ENCODE measurements at places on chromosomes 1 and 21. TPM values are rescaled to one million over a fixed set of nuclear protein-coding genes. Genes with fewer than 3 reads are reported as not detected.
A peak's percentile ranks its signal among the peaks of the same experiment; 100 is the strongest.

The TNFSF18 gene
- total RNA-seq: 1.6 TPM

- DNase-seq: no peak
Observed at GRCh38 chr1:202107801-202108731, 14.7 kb upstream of the GPR37L1 start.

- peak; percentile 59 for DNase-seq
Observed at GRCh38 chr1:25022361-25023189, 92.5 kb upstream of the RUNX3 start.

- no peak for DNase-seq
Observed at GRCh38 chr1:61992257-61992656, 202.4 kb upstream of the L1TD1 start.

DNA sequence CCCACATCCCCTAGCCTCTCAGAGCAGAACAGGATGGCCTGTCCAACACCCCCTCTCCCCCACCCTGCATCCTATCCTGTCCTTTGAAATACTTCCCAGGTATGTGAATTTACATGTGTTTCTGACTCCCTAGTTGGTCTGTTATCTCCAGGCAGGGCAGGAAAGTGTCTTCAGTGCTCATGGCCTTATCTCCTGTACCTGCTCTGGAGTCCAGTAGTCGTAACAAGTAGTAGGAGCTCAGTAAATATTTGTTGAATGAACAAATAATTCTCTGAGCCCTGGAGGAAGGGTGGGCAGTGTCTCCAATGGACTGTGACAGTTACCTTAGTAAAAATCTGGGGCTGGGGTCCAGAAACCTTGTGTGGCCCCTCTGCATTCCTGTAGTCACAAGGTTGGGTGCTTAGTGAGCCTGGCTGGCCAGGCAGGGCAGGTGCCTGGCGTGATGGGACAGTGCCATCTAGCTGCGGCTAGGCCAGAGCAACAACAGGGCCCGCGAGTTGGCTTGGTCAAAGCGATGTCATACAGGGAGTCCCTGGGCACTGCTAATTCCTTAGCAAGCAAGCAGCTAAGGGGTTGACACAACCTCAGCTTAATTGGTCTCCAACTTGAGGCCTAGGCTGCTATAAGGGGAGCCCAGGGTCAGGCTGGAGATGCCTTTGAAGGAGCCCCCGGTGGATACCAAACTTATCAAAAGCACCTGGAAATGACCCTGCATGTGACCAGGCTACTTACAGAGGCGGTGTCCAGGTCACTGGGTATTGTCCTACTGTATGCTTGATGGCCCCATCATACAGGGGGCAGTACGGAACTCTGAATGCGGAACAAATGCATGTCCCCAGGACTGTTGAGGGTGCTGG is 89.0 kb upstream of the PPM1J start:
- DNase-seq: peak; percentile 61

- DNase-seq: no peak
Observed at GRCh38 chr1:176391621-176392020, 71.4 kb upstream of the PAPPA2 start.
